ENCODE measurements at places on chromosomes 16 and 17.

DNA sequence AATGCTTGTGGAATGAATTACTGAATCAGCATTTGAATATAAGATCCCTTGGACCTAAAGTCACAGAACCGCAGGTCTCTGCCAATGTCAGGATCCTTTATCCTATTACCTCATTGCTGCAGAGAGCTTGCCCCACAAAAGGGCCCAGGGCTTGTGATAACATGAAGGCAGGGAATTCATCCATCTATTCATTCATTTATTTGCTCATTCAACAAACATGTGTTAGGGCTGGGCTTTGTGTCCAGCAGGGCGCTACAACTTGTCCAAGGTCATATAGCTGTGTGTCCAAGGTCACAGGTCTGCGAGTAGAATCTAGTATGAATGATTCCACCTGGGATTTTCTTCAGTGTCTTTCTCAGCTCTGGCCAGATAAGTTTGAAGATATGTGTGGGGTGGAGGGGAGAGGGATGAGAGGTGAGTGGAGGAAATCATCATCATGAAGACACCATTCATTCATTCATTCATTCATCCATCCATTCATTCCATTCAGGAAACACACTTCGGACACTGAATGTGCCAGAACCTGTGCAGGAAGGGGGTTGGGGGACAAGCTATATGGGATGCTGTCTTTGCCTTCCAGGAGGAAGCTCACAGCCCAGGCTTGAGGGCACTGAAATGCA lies 1.3 kb upstream of the UNC45B start:
- no peak for DNase-seq

DNA sequence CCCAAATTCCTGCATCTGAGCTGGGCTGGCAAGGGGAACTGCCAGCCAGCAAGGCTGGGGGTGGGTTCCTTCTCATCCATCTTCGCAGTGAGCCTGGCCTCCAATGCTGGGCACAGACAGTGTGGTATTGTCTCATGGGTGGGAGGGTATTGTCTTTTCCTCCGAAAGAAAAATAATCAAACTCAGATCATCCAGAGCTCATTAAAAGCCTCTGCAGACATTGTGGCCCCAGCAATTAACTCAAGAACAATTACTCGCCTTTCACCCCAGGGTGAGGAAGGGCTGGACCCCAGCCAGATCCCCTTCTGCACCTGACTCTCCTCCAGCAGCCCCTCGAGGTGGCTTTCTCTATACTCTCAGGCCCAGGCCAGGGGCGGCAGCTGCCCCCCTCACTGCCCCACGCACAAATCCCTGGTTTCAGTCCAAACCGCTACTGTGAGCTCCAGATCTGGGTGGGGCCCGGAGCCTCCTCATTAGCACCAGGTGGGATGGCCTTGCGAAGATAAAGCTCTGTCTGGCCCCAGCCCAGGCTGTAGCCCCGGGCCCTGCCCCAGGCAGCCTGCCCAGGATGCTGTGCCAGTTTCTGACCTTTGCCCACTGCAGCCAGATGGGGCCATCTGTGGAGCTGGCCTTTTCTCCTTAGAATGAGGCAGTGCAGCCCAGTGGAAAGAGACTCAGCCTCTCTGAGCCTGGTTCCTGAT lies 2.3 kb upstream of the KRT15 start:
- DNase-seq = no peak

- DNase-seq = no peak
Measured at GRCh38 chr17:48513097-48513496, 17.7 kb downstream of the HOXB1 start.

DNA sequence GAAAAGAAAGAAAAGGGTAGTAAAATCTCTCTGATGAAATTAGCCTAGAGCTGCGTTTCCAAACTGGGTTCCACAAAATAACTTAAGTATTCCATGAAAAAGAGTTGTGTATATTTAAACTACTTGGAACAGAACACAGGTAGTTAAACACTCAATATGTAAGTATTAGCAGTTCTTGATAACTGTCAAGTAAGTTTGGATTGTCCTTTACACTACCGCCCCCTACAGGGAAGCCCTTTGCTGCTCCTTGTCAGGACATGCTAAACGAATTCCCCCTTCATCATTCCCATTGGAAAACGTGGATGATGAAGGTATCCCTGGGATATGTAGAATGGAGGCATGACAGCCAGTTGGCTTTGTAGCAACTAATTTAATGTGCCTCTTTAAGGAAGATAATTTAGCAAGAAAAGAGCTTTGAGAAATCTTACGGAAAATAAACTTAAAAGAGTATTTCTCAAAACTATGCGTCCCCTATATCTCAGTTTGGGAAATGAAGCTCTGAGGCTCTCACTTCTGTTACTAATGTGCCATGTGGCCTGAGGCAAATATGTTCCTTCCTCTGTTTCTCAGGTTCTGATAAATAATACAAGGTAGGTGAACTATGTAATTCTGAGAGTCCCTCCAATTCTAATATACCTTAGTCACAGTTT lies 18.8 kb downstream of the NCBP3 start:
- DNase-seq = no peak

GRCh38 chr17:53792997-53793396 lies 29.7 kb upstream of the KIF2B start:
- no peak for DNase-seq

DNA sequence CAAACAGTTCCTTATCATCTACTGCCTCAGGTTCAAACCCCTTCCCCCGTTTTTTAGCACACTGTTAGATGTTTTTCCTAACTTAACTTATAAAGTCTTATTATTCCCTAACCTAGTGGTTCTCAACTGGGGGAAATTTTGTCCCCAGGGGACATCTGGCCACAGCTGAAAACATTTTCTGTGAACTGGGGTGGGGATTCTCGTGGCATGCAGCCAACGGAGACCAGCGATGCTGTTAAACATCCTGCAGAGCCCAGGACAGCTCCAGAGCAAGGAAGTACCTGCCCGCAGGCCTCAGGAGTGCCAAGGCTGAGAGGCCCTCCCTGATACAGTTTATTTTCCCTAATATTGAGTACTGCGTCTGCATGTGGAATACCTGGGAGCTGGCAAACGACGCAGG lies 24.3 kb downstream of the ZCCHC14 start:
- DNase-seq = no peak

GRCh38 chr17:81959362-81960129 lies 1.4 kb downstream of the NOTUM start:
- DNase-seq = no peak

DNA sequence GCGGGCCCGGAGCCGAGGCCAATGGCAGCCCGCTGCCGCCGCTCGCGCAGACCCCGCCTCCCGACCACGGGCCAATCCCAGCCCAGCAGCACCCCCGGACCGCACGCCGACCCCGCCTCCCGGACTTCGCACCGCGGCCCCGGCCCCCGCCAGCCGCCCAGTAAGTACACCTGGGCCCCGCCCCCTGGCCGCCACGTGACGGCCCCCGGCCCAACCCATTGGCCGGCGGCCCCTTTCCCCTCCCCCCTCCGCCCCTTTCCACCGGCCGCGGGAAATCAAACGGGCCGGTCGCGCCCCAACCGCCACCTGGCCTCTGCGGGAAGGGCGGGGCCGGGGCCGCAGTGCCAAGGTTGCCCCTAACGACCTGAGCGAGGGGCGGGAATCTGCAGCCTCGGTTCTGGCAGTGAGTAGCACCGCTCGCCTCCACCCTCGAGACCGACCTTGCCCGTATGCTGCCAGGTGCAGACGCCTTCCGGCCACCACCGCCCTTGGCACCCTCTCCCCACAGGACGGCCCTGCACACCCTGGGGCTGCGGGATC lies at the start of gene YBX2:
YBX2 (minus strand) TSS at position 26 of the 540 bp plus-strand sequence. CDS start 139 bp downstream, outside the sequence.
- no peak for DNase-seq

DNA sequence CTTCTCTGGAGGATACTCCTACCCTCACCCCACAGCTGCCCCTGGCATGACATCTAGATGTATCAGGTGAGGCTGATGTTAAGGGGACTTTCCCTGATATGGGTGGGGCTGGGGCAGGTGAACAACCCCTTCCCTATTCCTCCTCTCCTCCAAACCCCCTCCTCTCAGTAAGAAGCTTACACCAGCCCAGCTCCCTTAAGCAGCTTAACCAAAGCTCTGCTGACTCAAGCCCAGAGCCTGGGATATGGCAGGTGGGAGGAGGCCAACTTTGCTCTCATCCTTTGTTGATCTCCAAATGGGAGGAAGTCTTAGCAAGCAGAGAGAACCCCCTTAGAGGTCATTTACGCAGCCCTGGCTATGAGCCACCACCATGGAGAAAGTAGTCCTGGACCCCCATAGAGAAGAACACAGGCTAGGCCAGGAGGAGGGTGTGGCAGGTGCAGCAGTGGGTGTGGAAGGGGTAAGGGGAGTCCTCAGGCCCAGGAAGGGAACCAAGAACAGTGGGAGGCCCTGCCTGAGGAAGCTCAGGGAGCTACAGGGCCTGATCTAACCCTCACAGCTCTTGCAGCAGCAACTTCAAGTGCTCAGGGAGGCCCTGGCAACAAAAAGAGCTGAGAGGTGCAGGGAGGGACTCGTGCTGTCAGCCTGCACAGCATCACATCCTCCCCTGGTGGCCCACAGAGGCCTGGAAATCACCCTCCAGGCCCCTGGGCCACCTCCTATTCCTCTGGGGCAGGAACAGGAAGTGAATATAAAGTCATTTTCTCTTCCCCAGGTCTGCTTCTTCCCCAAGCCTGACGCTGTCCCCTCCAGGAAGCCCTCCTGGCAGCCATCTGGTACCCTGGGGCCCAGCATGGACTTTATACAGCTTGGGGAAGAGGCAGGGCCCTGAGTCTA lies 2.9 kb downstream of the UNC119 start:
- no peak for DNase-seq

DNA sequence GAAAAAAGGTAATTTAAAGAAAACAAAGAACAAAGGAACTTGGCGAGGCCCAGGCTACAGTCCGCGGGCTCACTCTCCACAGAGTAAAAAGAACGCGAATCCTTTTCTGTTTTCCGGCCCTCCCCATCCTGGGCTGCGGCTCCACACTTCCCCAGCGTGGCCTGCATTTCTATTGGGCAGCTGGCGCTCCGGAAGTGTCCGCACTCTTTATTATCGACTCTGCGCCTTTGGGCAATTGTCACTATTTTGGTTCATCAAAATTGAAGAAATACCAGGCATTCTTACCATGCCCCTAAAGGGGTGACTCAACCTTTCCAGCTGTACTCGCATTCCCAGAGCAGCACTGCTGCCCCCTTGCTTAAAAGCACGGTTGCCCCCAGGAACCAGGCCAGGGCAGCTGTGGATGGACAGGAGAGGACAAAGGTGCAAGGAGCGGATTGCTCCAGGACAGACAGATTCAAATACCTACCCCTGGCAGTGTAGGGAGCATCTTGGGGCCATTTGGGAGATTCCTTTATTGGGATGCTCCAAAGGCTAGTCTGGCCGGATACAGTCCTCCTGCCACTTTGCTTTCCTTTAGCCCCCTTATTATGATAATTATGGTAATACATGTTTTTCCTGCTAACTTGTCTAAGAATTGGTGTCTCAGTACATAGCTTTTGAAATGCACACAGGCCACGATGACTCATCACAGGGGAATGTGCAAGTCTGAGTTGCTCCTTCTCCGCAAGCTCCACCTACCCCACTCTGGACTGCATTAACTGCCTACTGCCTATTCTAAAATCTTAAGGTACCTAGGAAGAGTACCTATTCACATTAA lies 985 bp upstream of the SLFN12 start:
- no peak for DNase-seq

- no peak for DNase-seq
Measured at GRCh38 chr16:65312071-65312470, 190.2 kb upstream of the CDH11 start.

GRCh38 chr17:68868708-68869107 lies 86.5 kb downstream of the ABCA8 start:
- DNase-seq = no peak

DNA sequence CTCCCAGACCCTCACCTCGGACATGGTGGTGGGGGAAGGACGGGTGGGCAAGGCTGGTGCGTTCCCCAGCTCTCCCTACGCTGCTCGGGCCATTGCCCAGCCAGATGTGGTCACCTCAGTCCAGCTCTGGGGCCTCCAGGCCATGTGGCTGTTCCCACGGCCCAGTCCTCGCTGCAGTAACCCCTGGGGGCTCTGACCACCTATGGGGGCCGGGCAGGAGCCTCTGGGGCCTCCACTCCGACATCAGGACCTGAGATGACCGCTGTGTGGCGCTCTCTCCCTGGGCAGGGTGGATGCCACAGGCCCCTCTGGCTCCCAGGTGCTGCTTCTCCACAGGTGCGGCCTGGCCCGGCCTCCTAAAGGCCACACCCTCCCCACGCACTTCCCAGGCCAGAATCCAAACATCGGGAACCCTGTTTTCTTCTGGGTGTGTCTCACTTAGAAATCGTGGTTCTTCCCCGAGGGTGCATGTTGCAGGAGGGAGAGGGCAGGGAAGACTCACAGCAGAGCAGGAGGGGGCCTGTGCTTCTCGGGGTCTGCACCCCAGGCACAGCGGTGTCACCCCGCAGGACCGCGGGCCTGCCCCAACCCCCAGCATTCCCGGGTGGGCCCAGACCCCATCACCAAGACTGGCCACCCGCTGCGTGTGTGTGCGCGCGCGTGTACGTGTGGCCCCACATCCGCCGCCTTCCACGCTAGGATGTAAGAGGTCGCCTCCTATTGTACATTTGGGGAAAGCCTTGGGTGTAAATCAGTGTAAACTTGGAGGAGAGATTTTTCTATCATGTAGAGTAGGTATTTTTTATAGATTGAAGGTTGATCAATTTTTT lies 5.9 kb upstream of the CAPN15 start:
- no peak for DNase-seq

DNA sequence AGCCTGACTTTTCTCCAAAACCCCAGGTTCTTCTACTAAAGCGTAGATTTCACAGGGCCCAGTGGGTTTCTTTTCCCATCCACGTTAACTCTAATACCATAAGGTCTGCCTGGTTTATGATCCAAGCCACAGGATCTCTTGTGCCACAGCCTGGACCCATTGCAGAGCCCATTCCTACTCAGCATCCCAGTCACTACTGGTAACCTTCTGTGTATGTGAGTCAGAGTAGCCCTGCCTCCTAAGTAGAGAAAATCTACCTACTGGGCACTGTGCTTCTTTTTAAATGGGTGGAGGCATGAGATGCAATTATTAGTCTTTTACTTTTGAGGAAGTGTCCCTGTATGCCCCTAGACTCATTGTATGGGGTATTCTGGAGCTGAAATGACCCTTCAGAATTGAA lies 13.5 kb downstream of the CCL11 start:
- DNase-seq = no peak

DNA sequence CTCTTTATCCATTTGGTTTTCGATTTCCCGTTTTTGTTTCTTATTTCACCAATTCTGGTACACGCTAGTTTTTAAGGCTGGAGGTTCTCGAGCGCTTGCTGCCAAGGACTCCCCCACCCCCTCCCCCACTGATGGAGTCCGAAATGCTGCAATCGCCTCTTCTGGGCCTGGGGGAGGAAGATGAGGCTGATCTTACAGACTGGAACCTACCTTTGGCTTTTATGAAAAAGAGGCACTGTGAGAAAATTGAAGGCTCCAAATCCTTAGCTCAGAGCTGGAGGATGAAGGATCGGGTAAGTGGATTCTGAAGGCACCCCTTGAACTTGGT lies 825 bp downstream of the RPTOR start:
- no peak for DNase-seq

DNA sequence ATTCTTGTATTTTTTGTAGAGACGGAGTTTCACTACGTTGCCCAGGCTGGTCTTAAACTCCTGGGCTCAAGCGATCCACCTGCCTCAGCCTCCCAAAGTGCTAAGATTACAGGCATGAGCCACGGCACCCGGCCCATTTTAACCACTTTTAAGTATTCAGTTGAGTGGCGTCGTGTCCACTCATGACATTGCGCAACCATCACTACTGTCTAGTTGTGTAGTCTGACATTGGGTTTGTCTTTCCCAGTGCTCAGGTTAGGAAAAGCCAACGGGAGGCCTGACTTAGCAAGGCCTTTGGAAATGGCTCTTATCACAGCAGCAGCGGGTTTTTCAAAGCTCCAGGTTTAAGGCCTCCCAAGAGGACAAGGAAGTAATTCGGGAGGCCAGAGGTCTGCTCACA lies 58.7 kb downstream of the LITAF start:
- no peak for DNase-seq

Data from NCI-H1436 treated with DMSO at 0.1 percent for 48 hours (cell line).